Vagina (tissue), 2 donors: ENCODE measurements at places on chromosomes 6 and 20. TPM values are rescaled to one million over a fixed set of nuclear protein-coding genes. Genes with fewer than 3 reads are reported as not detected.

DNA sequence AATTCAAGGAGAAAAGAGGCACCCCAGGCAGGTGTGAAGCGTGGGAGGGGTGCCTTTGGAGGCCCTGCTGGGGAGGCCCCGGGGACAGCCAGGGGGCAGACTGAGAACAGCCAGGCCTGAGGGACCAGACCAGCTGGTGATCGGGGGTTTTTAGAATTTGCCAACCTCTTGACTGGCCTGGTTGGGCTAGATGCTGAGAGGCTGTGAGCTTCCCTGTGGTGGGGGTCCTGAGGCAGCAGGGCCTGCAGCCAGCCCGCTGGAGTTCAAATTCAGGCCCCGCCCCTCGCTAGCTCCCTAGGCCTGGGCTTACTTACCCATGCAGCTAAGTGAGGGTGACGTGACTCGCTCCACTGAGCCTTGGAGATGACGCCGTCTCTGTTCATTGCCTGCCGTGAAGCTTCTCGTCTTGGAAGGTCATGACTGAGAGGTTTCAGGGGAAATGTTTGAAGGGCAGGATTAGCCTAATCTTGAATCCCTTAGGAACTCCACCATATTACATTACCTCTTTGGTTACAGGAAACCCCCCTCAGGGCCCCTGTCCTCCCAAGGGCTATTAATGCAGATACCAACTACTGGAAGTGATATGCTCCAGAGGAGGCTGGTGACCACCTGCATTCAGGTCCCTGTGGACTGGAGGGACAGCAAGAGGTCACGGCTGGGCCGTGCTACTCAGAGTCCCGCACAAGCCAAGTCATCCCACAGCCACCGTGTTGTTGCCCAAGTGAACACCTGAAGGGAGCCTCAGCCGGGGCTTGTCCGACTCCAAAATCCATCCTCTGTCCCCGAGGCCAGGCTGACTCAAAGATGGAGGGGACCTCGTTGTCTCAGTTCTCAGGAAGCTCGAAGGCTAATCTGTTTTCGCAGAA lies 73.9 kb upstream of the DUSP22 start:
- no peaks in the 10 kb centered on the region for H3K36me3 ChIP-seq
- no peaks in the 10 kb centered on the region for H3K4me1 ChIP-seq
- H3K27ac ChIP-seq: no peak overlapping the region
- no peak overlapping the region for H3K4me3 ChIP-seq

- no peak for DNase-seq
- H3K27ac ChIP-seq: no peak overlapping the region
- no peaks in the 10 kb centered on the region for H3K36me3 ChIP-seq
- no peaks in the 10 kb centered on the region for H3K4me1 ChIP-seq
These were observed 38.5 kb downstream of the SNRNP48 start for GRCh38 chr6:7628479-7628878.

DNA sequence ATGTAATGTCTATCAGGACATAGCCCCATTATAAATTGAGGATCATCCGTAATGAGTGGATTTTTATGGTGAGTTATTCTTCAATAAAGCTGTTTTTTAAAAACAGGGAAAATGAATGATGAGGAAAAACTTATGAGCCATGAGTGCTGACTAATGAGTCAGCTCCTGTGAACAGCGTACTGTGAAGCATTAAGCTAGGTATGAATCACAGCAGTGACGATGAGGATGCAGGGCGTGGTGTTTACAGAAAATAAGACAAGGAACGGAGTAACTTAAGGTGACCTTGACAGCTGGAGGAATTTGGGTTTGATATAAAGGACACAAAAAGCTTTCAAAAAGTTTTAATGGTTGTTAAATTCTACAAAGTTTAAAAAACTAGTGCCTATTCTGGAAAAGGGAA lies 96.3 kb downstream of the FOXF2 start:
- no peak overlapping the region for H3K4me3 ChIP-seq
- H3K4me1 ChIP-seq: peaks cover 7% of the 10 kb centered on the region
- H3K27me3 ChIP-seq: no peaks in the 10 kb centered on the region
- no peak for DNase-seq
- H3K36me3 ChIP-seq: no peaks in the 10 kb centered on the region
- peak overlapping the region; percentile 20 for H3K27ac ChIP-seq

PKIB gene
- total RNA-seq: 2.7 TPM

SOX18 gene
- 57.2 TPM for total RNA-seq

GRCh38 chr20:62898093-62898964 lies 28.0 kb downstream of the DIDO1 start:
- peaks cover 33% of the 10 kb centered on the region for H3K4me1 ChIP-seq
- no peak overlapping the region for H3K27ac ChIP-seq

GRCh38 chr6:114081730-114082129 lies 110.8 kb upstream of the HDAC2 start:
- H3K4me1 ChIP-seq: no peaks in the 10 kb centered on the region
- H3K4me3 ChIP-seq: no peak overlapping the region
